Motor neuron (in vitro differentiated cells): ENCODE measurements at places on chromosomes 1 and 21. TPM values are rescaled to one million over a fixed set of nuclear protein-coding genes. Genes with fewer than 3 reads are reported as not detected.

Gene PM20D1
- 0.05 and 0.56 TPM in 2 replicates for total RNA-seq

Gene DYNLT5
- 0.33 and 0.69 TPM in 2 replicates for total RNA-seq

Gene FAM43B
- 2.7 and 2.8 TPM in 2 replicates for total RNA-seq

Gene AURKAIP1
- total RNA-seq = 128 TPM in 2 replicates

Gene FAM229A
- 0.38 and 1.1 TPM in 2 replicates for total RNA-seq

Gene CAPN8
- total RNA-seq = 0.32 and 0.58 TPM in 2 replicates

Gene NR1I3
- total RNA-seq = 3.7 and 4.2 TPM in 2 replicates

Gene PRDM16
- total RNA-seq = 0.14 and 0.29 TPM in 2 replicates

Gene RUNX1
- total RNA-seq = 0.46 and 0.75 TPM in 2 replicates

Gene SAMSN1
- total RNA-seq = 0.96 and 1.5 TPM in 2 replicates

Gene DNM3
- 7.5 and 12.7 TPM in 2 replicates for total RNA-seq

Gene GJA5
- 0.16 and 0.25 TPM in 2 replicates for total RNA-seq

Gene VTCN1
- total RNA-seq = 0.96 TPM in 1 of 2 replicates, not detected in the other
